ENCODE measurements at places on chromosomes 2 and 18.

- no peak for DNase-seq
Observed at GRCh38 chr2:190082118-190082517, 19.6 kb upstream of the MSTN start.

DNA sequence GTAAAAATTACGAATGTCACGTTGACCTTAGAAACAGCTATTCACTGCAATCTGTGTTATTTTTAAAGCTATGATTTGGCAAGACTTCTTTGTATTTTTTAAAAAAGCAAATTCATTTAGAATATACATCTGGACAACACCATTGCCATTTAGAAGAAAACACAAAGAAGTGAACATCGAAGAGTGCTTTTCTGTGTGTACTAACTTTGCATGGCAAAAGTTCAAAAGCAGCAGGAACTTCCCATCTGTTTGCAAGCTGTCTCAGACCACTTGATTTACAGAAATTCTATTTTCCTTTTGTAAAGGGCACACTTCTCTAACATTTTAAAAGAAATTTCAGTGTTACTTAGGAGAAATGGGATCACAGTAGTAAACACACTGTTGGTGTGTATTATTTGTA is 145.9 kb downstream of the CALCRL start:
- DNase-seq = no peak

GRCh38 chr2:233497692-233498091 is 68.9 kb downstream of the USP40 start:
- DNase-seq = no peak

- DNase-seq = peak; percentile 41
Observed at GRCh38 chr2:102166189-102166845, 20.5 kb upstream of the IL1RL2 start.

- no peak for DNase-seq
Observed at GRCh38 chr2:219574484-219575311, 2.6 kb downstream of the INHA start.

- no peak for DNase-seq
Observed at GRCh38 chr2:104050656-104051242, 803.2 kb upstream of the POU3F3 start.

DNA sequence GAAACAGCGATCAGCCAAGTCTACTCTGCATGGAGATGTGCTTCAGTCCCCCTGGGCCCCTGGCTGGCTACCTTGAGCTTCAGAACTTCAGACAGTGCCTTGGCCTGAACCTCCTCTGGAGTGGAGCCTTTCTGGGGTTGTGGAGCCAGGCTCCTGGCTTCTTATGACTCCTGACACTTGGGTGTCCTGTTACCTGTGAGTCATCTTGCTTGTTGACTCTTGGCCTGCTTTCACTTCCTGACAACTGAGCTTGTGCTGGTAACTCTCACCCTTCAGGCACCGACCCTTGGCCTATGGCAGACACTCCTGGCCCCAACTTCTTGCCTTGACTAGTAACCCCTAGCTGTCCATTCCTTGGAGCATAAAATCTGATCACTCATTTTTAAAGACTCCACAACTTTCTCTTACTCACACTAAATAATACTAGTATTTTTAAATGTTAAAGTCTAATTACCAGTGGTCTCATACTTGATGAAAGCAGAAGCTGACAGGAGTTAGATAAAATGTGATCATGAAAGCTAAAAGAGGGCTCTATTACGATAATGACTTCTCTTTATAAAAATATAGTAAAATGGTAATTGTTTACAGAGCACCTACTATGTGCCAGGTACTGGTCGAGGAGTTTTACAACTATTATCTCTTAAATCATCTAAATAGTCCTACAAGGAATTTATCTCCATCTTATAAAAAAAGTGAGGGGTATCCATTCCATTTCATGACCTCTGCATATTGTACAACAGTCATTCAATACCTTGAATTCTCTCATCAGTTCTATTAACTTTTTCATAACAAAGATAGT is 46.3 kb upstream of the VIT start:
- no peak for DNase-seq

- no peak for DNase-seq
Observed at GRCh38 chr2:26541401-26542193, 63.7 kb upstream of the OTOF start.

- no peak for DNase-seq
Observed at GRCh38 chr2:1979138-1979537, 234.8 kb upstream of the PXDN start.

- no peak for DNase-seq
Observed at GRCh38 chr18:72410399-72410798, 133.7 kb downstream of the CBLN2 start.

- no peak for DNase-seq
Observed at GRCh38 chr2:154195644-154196195, 324.0 kb downstream of the GALNT13 start.

GRCh38 chr18:49976795-49977560 is 163.6 kb upstream of the ACAA2 start:
- no peak for DNase-seq

- no peak for DNase-seq
Observed at GRCh38 chr18:28048612-28049011, 128.3 kb downstream of the CDH2 start.

DNA sequence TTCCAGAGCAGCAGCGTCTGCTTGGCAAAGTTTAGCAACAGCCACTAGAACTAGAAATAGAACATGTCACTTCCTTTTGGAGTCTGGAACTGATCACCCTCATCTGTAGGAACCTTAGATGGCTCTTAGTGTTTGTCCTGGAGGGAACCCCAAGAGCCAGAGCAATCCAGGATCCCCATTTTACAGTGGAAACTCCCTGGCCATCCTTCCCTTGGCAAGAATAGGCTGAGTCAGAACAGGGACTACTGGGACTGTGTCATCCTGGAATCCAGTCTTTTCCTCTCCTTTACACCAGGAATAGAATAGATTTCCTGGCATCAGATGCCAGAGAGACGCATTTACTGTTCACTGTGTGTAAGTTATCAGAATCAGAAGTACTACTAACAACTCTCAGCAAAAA is 33.2 kb upstream of the GRHL1 start:
- no peak for DNase-seq

DNA sequence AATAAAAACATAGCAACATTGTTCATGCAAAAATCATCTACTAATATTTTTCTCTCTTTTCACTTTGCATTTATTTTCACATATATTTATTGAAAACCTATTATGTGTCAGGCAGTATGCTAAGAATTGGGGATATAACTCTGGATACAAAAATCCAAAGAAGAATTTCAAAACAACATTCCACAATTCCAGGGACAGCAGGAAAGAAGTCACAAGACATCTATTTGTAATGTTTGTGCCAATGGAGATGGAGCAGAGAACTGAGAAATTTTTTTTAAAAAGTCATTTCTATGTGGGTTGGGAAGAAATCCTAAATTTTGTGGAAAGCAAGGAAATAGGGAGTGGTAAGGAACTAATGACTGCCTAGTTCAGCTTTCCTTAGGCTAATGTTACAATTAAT is 128.6 kb upstream of the TLK1 start:
- no peak for DNase-seq

DNA sequence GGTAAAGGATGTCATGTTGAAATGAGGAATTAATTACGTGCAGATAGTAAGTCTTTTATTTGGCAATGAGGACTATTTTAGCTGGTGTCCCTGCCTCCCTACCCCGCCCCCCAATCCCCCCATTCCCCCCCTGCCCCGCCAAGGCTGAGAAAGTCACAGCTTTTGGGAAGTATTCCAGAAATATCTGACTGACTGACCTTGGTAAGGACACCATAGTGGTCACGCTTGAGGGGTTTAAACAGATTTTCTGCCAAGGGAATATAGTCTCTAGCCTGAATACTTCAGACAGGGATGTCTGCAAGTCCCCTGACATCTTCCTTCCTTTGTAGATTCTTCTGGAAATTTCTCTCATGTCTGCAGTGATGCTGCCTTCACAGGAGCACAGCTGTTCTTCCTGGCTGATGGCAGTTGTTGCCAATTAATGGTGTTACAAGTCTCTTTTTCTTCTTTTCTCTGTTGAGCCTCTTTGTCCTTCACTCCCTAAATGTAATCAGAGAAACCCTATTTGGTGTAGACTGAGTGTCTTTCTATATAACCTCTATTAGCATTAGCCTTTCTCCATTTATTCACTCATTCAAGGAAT is 53.7 kb upstream of the MGAT5 start:
- no peak for DNase-seq

DNA sequence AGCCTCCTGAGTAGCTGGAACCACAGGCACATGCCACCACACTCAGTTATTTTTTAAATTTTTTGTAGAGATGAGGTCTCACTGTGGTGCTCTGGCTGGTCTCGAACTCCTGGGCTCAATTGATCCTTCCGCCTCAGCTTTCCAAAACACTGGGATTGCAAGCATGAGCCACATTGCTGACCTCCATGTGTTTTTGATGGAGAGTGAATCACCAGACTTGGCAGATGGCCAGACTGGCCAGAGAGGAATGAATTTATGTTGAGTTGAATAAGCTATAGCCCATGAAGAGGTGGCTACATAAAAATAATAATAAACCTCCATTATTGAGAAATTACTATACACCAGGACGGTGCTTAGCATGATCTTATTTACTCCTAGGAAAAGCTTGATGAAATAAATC is 91.5 kb downstream of the MREG start:
- peak; percentile 19 for DNase-seq

DNA sequence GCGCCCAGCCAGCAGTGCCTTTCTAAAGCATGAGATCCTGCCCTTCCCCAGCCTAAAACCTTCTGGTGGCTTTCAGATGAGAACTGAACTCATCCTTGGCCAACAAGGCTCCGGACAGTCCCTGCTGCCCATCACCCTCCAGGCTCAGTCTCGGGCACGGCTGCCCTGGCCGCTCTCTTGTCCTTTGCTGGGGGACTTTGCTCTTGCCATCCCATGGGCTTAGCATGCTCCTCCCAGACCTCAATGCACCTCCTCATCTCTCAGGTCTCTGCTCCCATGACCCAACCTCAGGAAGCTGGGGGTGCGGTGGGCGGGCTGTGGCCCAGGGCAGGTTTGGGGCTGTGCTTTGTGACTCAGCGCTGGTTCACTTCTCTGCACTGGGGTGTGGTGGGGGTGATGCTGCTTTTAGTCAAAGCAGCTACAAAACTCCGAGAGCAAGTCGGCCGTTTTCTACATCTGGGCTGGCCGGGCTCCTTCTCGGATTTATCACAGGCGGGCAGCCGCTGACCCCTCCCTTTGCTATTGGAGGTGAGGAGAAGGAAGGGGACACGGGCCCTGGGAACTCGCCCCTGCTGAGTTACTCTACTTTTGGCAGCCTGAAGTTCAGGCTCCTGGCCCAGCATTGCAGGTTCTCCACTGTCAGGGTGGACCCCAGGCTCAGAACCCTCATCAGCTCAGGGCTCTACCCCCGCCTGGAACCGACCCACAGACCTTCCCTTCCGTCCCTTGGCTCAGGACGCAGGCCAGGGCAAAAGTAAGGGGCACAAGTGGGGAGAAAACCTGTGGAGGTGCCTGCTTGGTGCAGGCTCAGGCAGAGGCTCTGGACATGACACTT is 90.6 kb upstream of the TAF1B start:
- DNase-seq = no peak

- peak; percentile 36 for DNase-seq
Observed at GRCh38 chr2:11784747-11785610, 38.5 kb downstream of the LPIN1 start.

DNA sequence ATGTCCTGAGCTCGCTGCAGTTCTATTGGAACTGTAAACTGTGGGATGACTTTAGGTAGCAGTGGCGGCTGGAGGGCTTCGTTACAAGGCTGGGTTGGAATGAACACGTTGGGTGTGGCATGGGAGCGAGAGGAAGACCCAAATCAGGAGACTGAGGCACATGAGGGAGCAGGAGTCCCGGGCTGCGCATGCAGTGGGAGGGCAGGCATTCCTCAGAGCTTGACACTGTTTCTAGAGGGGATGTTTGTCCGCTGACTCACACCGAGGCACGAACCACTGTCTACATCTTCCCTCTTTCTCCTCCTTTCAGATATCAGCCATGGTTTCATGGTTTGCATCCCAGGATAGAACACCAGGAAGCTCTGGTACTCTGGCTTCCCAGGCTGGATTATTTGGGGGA is 40.6 kb upstream of the LAMA1 start:
- no peak for DNase-seq

DNA sequence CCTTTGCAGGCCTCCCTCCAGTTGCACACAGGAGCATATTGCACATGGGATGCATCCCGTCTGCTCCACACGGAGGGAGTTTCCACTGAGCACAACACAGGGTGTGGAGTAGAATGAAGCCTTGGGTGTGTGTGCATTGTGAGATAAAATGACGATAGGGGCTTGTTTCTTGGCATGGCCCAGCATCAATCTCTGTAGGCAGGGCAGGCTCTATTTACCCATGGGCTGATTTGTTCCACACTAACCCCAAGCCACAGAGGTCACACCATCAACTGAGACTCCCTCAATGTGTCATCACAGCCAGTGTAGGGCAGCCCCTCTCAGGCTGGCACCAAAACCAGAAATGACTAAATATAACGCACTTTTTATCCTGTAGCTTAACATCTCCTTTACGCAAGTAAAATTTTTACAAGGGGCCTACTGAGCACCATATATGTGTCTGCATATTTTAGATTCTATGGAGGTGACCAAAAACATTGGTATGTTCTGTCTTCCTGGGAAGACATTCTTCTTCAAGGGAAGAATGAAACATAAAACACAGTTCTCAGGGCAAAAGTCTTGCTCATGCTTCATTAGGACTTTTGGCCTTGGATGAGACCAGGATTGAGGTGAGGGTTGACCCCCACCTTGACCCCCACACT is 2.7 kb upstream of the GKN1 start:
- no peak for DNase-seq

DNA sequence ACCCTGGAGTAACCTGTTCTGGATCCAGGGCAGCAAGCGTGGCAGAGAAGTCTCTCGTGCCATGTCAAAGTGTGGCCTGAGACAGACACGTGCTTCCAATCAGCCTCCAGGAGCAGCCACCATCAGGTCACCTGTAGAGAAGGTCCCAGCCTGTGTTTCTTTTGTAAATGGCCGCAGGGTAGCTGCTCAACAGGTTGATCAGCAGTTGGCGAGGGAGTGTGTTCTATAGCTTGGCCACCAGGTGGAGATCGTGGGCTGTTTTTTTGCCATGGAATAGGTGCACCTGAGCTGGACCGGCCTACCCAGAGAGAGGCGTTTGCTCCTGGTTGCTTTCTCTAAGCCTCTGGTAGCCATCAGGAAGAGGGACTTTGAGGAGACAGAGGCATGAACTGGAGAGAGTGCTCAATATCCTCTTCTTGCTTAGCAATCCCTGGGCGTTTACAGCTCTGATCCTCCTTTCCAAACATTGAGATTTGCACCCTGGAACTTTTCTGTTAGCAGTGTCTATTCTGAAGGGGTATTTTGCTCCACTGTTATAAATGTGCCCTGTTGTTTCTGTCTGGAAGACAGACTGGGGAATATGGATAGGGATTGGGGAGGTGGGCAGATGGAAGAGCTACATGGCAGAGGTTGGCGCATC is 34.2 kb upstream of the EN1 start:
- DNase-seq = peak; percentile 26
